ENCODE measurements at places on chromosomes 13 and 19. TPM values are rescaled to one million over a fixed set of nuclear protein-coding genes. Genes with fewer than 3 reads are reported as not detected.

Gene SIGLEC5
- total RNA-seq, result 0.65 TPM

DNA sequence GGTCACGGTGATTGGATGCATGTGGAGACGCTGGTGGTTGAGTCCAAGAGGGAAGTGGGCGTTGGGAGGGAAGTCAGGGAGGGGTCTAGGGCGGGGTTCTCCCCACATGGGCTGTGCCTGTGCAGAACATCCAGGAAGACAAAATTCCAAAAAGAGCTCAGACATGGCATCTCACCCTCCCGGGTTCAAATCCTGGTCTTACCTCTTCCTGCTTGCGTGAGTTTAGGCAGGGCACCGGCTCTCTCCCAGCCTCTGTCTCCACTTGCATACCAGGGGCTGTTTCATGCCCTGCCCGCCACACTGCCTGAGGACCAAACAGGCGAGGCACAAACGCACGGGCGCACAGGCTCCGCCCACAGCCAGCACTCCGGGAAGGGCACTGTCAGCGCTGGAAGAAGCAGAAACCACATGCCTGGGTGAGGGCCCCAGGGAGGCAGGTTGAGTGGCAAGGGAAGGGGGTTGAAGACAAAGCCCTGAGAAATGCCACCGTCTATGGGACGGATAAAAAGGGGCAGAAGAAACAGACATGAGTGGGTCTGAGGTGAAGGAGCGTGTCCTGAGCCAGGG, 123.6 kb upstream of the SOX1 start:
- DNase-seq, result no peak

DNA sequence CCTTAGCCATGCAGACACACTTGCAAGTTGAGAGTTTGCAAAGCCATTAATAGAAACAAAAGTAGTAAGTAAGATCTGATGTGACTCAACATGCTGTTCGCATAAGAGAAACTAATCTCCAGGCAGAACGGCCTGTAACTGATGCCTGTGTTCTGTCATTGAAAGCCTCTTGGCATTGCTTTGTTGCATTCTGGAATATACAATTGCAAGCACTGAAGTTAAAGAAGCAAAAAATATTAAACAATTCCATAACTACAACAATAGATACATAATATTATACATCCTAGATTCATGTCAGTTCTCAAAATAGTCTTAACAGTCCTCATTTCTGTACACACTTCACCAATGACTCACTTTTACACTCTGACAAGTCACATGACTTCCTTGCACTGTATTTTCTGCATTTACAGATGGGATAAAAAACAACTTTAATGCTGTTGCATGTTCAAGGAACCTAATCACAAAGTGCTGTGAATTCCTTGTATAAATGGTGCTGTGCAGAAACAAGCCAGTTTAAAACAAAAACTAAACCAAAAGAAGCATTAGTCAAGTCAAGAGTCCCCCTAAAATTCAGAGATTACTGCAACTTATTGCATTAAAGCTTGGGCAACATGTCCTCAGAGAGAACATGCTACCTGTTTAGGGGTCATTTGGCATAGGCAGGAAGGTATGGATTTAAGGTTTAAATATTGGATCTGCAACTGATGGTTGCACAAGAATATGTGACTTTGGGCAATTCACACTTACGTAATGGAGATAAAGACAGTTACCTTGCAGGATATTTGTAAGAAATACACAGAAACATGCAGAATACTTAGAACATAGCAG, 79.5 kb upstream of the SERP2 start:
- no peak for DNase-seq

DNA sequence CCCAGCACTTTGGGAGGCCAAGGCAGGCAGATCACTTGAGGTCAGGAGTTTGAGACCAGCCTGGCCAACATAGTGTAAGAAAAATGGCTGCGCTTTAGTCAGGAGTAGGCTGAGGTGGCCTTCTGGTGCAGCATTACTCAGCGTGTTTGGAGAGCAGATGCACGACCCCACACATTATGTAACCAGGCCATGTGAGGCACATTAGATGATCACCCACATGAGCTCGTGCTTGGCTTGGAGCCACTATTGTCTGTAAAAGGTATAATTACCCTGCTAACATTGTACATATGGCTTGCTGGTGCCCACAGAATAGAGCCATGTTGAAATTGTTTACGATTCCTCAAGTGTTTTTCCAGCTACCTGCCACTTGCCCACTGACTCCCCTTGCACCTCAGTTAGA, 24.0 kb upstream of the SCEL start:
- DNase-seq, result no peak

- DNase-seq, result peak; percentile 41
Measured at GRCh38 chr19:57406516-57407123, 4.3 kb upstream of the ZNF17 start.

- DNase-seq, result peak; percentile 85
Measured at GRCh38 chr19:3450796-3451411, 29.4 kb downstream of the SMIM24 start.

DNA sequence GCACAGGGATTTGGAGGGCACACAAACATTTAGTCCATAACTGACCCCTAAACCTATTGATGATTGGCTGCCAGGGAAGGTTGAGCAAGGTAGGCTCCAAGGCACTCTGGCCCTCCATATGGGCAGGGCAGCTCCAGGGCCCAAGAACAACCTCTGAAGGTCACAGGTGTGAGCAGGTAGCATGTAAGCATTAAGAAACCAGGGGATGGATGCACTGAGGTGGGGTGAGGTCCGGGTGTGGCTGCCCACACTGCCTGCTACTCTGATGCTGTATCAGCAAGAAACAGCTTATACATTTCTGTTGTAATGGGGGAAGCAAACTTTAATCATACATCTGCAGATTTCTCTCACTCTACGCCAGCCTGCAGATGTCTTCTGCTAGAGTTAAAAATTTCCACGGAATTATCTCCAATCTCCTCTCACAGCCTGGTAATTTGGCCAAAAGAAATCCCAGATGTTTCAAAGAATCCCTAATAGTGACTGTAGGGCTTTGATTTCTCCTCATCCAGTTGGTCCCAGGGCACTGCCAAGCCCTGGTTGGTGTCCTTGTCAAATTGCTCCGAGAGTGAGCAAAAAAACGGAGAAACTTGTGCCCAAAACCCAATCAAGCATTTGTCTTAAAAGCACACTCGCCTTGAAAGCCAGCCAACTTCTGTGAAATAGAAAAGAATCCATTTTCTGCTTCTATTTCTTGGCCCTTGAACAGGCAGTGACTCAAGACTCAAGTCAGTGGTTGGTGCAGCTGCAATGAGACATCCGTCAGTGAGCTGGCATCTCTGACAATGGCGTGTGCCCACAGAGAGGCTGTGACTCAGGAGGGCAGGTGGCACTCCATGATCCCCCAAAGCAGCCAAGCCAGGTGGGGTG, 72.5 kb upstream of the MRI1 start:
- no peak for DNase-seq

DNA sequence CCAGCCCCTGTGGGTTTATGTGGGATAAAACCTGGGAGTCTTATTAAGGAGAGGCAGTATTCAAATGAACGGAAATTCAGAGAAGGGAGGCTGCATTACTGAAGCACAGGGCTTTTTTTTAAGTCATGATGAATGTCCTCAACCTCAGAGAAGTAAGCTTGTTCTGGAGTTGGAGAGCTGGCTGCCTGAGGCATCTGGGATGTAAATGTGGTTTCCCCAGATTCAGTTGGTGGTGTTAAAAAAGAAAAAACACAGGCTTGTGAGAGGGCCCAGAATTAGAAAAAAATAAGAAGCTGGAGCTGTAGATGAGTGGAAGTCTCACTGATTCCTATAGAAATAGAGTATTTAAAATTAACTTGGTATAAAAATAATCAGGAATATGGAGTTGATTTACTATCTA, 64.0 kb upstream of the GPR12 start:
- no peak for DNase-seq

DNA sequence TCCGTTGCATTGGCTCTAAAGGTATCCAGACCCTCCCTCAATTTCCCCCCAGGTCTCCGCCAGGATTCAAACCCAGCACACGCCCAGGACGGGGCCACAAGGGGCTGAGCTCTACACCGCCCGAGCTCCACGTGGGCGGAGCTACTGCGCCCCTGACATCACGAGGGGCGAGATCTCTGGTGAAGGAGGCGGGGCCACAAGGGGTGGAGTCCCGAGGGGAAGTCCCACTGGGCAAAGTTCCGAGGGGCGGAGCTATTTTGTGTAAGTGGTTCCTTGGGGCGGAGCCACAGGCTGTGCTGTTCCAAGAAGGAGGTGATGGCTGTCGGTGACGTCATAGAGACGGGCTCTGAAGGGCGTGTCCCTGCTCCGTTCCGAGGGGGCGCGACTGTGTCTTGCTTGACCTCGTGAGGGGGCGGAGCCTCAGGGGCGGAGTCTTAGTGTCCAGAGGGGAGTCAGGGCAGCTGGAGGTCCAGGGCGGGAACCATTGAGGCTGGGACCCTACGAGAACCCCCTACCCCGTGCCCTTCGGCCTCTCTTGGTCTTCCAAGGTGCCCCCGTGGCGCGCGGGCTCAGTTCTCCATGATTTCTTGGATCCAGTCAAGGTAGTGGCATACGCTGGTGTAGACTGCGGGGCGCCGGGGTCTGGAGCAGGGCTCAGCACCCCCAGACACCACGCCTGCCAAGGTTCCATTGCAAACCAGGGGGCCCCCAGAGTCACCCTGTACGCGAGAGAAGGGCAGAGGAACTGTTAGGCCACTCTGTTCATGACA, 1.3 kb upstream of the KLK8 start:
- DNase-seq, result no peak

DNA sequence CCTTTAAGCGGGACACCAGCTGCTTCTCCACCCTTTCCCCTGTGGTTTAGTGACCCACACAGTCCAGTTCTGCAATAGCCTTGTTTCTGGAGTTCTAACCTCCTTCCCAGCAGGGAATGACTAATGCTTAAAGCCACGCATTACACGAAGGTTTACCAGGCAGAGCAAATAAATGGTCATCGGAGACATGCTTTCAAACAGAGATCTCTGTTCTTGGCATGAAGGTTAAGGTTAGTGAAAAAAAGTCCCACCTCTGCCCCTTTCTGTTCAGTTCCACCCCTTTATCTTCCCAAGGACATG, 25.3 kb upstream of the MEDAG start:
- no peak for DNase-seq

DNA sequence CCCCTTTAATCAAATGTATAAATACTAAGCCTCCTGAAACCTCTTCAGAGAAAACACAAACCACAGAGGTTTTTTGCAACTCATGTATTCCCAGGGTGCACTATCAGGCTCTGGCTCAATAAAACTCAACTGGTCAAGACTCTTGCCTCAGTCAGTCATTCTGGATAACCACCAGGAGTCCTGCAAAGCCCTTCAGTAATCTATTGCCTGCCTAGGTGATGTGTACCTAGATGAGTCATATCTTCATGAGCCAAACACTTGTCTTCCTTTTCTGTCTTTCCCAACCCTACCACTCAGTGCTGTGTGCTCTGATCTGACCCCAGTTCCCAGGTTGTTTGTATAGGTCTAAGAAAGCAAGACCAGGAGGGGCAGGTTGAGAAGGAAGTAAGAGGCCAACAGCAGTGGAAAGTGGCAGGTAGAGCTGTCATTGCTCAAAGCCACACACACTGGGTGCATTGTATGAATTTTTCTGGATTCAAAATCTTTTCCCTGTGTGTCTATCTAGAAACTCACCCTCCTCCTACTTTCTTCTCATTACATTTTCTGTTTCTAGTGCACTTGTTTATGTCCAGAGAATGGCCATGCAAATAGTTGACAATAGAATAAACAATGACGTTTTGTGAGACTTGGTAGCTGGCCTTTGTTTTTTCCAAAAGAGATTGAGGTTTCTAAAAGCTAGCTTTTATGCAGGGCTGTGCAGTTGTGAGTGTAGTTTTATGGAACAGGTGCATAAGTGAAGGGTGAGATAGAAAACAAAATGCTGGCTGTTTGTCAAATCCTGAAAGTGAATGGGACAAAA, 48.1 kb downstream of the PSG1 start:
- no peak for DNase-seq

DNA sequence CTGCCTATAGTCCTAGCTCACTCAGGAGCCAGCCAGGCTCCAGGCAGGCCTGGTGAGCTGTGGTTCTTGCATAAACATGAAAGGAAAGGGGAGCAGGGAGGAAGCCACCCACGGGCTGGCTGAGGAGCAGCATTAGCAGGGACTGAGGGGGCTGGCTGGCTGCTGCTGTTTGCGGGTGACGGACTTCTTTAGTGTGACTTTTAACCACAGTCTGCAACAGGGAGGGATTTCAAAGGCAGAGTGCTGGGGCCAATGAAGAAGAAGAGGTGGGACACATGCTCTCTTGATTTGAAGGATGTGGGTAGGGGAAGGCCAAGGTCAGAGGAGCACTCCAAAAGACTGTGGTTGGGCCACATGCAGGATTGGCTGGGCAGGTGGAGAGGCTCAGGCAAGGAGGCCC, 223.0 kb downstream of the DNAJC15 start:
- DNase-seq, result no peak

DNA sequence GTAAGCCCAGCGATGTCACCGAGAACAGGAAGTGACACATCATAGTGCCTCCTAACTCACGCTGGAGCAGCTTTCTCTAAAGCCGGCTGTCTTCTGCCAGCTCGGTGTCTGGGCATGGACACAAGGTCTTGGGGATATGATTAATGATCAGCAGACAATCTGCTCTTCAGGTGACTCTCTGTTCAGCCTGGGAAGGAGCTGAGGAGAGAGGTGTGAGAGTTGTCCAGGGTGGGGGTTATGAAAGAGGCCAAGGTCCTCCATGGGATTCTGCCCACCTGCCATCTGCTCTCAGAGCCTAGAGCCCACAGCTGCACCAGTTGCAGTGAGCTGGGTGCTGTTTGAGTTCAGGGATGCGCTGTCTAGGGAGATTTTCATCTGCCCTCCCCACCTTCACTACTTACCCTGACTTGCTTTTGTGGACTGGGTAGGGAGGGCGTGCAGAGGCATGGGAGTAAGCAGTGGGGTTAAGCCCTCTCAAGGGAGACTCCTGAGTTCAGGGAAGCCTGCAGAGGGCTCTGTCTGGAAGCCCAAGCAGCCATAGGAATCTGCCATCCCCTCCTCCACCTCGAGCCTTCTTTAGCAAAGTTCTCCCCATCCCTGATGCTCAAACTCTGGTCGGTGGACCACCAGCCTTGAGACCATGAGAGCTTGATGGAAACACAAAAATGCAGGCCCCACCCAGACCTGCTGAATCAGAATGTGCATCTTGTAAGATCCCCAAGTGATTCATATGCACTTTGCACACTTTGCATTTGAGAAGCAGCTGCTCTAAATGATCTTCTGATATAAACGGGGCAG, 539.7 kb downstream of the RFC3 start:
- DNase-seq, result no peak

DNA sequence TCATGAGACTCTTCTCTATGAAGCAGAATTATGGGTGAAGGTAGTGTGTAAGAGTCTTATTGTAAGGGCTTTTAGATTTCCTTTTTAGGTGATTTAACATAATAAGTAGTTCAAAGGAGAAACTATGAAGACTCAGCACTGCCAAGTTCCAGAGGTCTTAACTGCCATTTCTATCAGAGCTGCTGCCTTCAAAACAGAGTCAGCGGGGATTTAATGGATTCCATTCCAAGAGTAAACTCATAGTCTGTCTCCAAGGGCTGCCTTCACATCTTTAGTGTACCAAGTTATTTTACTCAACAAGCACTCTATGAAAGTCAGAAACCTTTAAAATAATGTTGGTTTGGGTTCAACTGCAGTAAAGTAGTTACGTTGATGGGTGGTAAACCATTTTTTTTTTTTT, 289.6 kb upstream of the HTR2A start:
- DNase-seq, result no peak
